ELR (cell line): ENCODE measurements at places on chromosomes 4 and X.

- no peak for DNase-seq
Observed at GRCh38 chrX:133746593-133746992, 238.8 kb downstream of the GPC3 start.

DNA sequence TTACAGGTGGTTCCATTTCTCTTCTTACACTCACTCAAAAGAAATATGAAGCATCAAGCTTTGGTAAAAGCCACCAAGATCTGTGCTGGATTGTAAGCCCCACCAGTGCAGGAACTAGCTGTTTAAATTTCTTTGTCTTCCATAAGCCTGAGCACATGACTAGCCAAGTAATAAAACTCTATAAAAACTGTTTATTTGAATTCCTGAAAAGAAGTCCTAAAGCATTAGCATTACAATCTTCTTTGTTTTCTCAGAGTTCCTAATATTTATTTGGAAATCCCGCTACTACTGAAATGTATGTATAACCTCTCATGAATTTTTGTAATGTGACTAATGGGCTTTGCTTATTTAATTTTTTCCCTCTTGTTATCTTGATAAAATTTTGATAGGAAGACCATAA is 65.9 kb downstream of the IQCM start:
- DNase-seq = no peak

DNA sequence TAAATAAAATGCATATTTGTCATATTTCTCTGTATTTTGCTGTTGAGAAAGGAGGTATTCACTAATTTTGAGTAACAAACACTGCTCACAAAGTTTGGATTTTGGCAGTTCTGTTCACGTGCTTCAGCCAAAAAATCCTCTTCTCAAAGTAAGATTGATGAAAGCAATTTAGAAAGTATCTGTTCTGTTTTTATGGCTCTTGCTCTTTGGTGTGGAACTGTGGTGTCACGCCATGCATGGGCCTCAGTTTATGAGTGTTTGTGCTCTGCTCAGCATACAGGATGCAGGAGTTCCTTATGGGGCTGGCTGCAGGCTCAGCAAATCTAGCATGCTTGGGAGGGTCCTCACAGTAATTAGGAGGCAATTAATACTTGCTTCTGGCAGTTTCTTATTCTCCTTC is 3.3 kb downstream of the HTT start:
- DNase-seq = no peak

DNA sequence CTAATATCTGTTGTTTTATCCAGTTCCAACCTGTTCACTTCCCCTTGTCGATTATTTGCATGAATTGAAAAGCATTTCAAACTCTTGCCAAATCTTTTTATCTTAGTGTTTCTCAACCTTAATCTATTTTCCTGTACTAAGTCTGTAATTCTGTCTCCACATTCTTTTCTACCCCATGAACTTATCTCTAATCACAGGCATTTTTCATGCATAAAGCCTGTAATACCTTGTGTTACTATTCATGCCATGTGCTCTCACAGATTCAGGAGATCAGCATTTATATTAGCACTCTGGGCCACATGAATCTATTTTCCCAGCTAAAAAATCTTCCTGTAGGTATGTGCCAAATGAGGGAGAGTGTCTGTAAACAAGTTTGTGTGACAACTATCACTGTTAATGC is 1360.9 kb downstream of the STIM2 start:
- no peak for DNase-seq

DNA sequence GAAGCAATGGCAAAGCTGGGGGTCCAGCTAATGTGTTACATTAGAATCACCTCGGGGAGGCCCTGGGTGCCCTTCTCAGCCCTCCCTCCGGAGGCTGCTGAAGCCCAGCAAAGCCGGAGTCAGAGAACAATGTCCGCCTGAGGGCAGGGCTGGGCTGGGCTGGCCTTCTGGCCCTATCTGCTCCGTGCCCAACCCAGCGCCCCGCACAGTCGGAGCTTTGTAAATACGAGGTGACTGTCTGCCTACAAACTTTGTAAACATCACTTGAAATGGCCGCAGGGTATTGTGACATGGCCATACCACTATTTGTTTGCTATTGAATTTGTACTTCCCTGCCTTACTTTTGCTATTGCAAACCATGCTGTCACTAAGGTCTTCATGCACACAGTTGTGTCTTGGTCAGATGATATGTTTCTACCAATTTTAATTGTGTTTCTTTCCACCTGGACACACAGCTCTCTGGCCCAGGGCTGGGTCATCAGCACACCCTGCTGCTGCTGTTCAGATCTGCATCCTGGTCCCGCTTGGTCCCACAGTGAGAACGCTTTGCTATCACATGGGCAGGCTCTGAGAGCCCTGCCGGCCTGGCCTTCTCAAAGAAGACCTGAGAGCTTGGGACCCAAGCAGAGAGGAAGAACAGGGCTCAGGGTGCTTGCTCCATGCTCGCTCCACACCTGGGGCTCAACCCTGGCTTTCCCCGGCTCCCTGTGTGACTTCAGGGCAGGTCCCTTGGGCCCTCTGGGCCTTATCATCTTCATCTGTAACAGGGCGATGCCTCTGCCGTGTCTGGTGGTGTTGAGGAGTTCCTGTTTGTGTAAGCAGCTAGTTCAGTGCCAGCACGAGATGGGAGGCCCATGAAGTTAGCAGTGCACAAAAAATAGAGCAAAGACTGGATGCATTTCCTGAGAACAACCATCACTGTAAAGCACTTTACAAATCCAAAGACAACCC is 2.3 kb downstream of the S100P start:
- DNase-seq = peak; percentile 13

GRCh38 chr4:3107691-3108121 is 33.2 kb downstream of the HTT start:
- no peak for DNase-seq

GRCh38 chr4:128310266-128310697 is 22.7 kb upstream of the PGRMC2 start:
- peak; percentile 24 for DNase-seq

GRCh38 chrX:30883138-30883537 is 5.9 kb downstream of the TAB3 start:
- no peak for DNase-seq

DNA sequence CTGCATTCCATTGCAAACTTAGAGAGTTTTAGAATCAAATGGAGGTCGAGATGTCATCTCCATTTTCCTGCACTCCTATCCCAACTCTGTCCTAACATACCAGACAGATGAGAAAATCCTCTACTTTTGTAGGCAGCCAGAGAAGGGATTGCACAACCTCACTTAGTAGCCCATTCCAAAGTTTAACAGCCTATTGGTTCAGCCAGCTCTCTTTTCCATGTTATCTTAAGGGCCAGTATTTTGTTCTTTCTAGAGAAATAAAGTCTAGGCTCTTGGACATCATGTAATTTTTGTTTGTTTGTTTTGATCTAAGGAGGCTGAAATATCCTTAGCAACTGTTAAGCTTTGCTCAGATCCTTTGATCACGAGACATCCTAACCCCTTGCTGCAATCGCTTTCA is 173.0 kb downstream of the COX18 start:
- DNase-seq = peak; percentile 56
